Kidney (tissue), 22 donors: ENCODE measurements at places on chromosomes 2 and 18. TPM values are rescaled to one million over a fixed set of nuclear protein-coding genes. Genes with fewer than 3 reads are reported as not detected.
A peak's percentile ranks its signal among the peaks of the same experiment; 100 is the strongest.

DNA sequence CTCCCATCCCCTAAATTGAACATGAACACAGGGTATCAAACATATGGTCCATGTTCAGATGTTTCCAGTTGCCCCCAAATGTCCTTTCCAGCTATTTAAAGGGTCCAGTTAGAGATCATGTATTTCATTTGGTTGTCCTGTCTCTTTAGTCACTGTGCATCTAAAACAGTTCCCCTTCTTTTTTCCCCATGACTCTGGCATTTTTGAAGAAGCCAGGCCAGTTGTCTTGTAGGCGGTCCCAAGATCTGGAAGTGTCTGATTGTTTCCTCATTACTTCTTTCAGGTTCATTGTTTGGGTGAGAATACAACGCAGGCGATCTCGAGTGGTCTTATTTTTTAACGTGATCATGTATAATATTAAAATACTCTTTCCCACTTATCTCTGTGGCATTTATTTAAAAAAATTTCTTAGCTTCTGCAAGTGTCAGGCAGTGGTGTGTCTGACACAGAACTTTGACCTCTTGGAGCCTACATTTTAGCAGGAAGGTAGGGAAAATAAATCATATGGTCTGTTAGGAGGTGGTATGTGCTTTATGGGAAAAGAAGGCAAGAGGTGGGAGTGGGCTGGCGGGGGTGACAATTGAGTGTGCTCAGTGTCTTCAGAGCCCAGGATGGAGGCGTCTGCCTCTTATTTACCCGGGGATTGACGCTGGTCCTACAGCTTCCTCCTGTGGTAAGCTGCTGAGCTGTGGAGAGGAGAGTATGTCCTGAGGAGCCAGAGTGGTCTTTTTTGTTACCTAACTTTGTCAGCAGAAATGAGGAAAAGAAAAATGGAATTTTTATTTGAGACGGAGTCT lies 8.1 kb downstream of the RAB31 start:
- DNase-seq = no peak

DNA sequence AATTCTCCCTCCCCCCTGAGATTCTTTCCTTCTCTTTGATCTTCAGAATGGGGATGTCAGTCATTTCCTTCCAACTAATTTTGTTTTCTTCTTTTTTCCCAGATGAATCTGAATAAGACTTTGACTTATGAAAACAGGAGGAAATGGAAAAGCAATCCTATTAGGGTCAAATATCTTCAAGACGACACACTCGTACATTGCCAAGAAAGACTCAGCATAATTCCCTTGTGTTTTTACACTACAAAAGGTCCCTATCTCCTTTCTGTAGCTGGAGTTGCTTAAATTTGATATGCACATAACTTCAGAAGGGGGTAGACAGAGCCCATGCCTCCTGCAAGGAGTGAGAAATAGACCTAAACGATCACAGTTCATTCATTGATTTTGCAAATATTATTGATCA lies 230.3 kb upstream of the RBBP8 start:
- no peak for DNase-seq

- no peak for DNase-seq
Measured at GRCh38 chr2:12381543-12382325, 335.0 kb upstream of the TRIB2 start.

GRCh38 chr2:199775267-199775666 lies 75.7 kb downstream of the FTCDNL1 start:
- DNase-seq = no peak

- DNase-seq = no peak
Measured at GRCh38 chr2:205785507-205786260, 103.4 kb downstream of the NRP2 start.

- DNase-seq = no peak
Measured at GRCh38 chr2:119788752-119789151, 29.0 kb downstream of the PTPN4 start.

DNA sequence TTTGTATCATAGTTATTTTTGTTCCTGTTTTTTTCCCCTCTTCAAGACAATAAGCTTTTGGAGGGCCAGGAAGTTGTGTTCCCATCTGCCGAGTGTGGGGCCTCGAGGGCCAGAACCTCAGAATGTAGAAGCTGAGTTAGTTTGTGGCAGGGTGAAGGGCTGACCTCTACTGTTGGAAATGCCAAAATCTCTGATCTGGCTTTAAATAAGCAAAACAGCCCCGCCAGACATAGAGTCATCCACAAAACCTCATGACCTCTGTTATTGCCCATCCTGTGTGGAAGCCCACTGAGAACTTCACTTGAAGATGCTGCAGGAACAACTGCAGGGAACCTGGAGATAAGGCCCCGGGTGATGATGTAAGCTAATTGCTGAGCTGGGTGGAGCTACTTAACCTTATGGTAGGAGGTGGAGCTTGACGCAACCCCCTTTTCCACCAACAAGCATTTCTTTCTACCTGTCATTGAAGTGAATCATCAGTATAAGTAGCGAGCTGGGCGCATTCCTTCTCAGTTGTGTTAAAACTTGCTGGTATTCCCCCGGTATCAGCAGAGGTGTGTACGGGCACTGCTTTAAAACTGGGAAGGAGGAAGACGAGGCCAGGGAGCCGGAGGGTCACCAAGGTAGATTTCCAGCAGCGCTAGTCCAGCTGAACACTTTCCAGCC lies 177.2 kb downstream of the NEDD4L start:
- DNase-seq = no peak

DNA sequence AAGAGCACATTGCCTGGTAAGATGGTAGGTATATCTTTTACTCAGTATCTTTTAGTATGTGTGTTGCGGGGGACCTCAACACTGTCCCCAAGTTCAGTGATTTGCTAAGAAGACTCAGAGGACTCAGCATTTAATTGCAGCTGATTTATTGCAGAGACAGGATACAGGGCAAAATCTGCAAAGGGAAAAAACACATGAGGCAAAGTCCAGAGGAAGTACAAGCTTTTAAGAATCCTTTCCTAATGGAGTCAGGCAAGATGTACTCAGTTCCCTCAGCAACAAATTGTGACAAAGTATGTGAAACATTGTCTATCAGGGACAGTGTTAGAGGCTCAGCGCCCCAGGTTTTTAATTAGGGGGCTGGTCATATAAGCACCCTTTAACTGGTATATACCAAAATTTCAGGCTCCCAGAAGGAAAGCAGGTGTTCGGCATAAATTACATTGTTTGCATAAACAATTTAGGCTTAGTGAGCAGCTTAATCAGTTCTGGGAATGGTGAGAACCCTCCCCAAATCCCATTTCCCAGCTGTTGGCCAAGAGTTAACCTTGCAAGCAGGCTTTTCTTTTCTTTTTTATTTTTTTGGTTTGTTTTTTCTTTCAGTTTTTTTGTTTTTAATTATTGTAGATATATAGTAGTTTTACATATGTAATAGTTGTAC lies 41.7 kb downstream of the RAB3GAP1 start:
- DNase-seq = peak; percentile 9

GRCh38 chr2:184444217-184444616 lies 154.1 kb upstream of the ZNF804A start:
- no peak for DNase-seq

- DNase-seq = no peak
Measured at GRCh38 chr2:121200419-121201315, 84.3 kb downstream of the TFCP2L1 start.

- DNase-seq = no peak
Measured at GRCh38 chr18:76621782-76622495, 126.9 kb upstream of the ZNF516 start.

- no peak for DNase-seq
Measured at GRCh38 chr18:9404565-9405060, 70.0 kb downstream of the TWSG1 start.

DNA sequence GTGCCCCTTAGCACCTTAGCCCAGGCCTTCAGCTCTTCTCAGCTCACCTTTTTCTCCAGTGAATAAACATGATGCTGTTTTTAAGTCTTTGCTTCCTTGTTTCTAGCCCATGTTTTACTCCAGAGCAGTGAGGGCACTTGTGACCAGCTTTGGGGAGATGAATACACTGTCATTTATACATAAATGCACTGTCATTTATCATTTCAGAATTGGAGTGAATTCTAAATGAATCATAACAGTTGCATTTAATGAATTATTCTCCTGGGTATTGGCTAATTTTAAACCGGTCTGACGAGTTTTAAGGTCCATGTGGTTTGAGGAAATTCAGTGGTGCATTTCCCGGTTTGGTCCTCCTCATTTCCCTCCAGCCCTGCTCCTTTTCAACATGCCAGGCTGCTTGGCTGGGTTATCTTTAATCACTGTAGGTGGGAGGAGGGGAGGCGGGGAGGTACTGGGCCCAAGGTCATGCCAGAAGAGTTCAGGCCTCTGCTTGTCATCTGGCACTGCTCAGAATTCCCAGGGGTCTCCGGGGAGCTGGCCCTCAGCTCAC lies 23.9 kb downstream of the PRKCE start:
- peak; percentile 58 for DNase-seq

DNA sequence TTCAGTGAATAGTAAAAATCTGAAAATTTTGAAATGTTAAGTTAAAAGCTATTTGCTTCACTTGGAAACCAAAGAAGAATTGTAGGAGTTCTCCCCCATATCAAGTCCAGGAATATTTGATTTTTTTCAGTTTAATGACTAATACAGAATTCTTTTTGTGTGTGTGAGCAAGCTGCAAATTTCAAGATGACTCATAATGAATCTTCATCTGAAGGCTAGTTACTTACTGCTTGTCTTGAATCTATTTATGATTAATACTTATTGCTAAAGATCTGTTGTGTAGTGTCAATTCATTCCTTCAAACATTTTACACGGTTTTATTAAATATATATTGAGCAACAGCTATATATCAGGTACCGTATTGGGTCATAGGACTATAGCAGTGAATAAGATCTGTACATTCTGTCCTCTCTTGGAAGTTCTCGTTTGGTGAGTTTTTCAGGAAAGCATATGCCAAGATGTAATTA lies 47.8 kb upstream of the CAVIN2 start:
- no peak for DNase-seq

- no peak for DNase-seq
Measured at GRCh38 chr2:88179228-88179679, 9.1 kb downstream of the THNSL2 start.

DNA sequence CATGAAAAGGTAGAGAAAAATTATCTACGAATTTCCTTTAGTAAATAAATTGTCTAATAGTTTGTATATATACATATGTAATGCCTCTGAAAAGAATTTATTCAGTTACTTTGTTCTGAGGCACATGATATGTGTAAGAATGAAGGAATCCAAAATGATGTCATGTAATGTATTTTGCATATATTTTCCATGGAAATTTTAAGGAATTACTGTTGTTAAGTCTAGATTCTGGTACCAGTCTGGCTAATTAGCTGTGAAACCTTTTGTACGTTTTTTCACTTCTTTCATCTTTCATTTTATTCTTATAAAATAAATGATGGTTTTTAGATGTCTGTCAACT lies 12.3 kb downstream of the YIPF4 start:
- DNase-seq = no peak

GRCh38 chr2:2827761-2828221 lies 496.7 kb upstream of the MYT1L start:
- no peak for DNase-seq

- no peak for DNase-seq
Measured at GRCh38 chr2:67145851-67146250, 251.3 kb upstream of the ETAA1 start.

DNA sequence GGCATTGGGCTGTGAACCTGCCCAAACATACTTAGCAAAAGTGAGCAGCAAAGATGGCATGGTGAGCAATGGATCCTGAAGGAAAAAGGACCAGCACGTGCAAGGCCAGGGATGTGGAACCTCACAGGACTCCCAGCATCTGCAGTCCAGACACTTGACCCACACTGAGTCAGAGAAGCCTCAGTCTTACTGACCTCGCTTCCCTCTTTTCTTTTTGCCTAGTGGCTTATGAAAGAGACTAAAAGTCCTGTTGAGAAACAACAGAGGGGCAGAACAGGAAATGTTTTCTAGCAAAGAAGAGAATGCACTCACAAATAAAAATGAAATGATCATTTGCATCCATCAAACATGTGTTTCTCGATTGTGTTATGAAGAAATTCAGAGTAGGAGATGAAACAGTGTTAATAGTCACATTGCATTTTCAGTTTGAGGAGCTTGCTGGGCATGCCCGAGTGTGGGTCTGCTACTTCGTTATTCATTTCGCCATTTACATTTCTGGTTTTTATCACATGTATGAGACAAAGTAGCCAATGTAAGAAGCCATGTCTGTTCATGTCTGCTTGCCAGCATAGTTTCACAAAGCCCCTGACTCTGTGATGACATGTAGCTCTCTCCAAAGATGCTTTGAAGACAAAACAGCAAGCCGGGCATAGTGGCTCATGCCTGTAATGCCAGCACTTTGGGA lies 118.4 kb downstream of the INO80D start:
- DNase-seq = no peak

- DNase-seq = no peak
Measured at GRCh38 chr2:3423492-3424170, 44.1 kb downstream of the TRAPPC12 start.

GRCh38 chr2:222859786-222860612 lies 837 bp upstream of the ACSL3 start:
- DNase-seq = peak; percentile 73

GRCh38 chr2:38610851-38611801 lies 8.4 kb upstream of the HNRNPLL start:
- no peak for DNase-seq

DNA sequence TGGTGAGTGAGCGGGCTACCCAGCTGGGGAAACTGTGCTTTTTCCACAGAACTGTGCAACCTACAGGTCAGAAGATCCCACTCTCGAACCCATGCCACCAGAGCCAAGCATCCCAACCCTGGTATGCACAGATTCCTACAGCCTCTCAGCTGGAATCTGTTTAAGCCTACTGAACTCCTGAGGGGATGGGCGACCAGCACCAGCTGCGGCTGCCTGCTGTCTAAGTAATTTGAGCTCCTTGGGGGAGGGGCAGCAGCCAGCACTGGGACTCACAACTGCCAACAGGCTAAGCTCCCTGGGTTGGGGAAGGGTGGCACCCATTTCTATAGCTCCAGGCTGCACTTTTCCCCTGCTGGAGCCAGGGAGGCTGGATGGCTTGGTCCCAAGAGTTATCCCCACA lies 11.8 kb downstream of the CYP27C1 start:
- DNase-seq = no peak

DNA sequence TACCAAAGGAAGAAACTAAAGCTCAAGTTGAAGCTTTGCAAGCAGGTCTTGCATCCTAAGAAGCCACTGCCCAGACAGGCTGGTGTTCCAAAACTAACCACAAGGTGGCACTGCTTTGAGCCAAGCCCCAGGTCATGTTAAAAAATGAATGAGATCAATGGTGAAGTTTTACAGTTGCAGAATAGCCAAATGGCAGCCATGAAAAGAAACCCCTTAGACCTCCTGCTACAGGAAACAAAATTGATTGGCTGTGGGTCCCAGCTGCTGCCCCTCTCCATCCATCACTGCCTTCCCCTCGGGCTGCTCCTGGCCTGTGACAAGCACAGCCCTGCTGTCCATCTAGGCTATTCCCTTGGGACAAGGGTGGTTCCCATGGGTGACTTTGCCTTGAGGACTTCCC lies 20.7 kb upstream of the MREG start:
- peak; percentile 82 for DNase-seq

ZNF519 gene
- polyA plus RNA-seq = 1.0 TPM

ALPI gene
- 0.49 TPM for polyA plus RNA-seq

ASB18 gene
- not detected for polyA plus RNA-seq

IL1F10 gene
- not detected for polyA plus RNA-seq

SKOR2 gene
- polyA plus RNA-seq = not detected

LOXHD1 gene
- not detected for polyA plus RNA-seq

AKAIN1 gene
- not detected for polyA plus RNA-seq

ERBB4 gene
- 3.9 TPM for polyA plus RNA-seq

CAPG gene
- 361 TPM for polyA plus RNA-seq

CCDC68 gene
- 2.6 TPM for polyA plus RNA-seq

CYP26B1 gene
- 3.1 TPM for polyA plus RNA-seq

CNGA3 gene
- not detected for polyA plus RNA-seq

LTBP1 gene
- 9.3 TPM for polyA plus RNA-seq

REEP1 gene
- polyA plus RNA-seq = 3.3 TPM
